ENCODE measurements at places on chromosomes 1 and 21. TPM values are rescaled to one million over a fixed set of nuclear protein-coding genes. Genes with fewer than 3 reads are reported as not detected.
A peak's percentile ranks its signal among the peaks of the same experiment; 100 is the strongest.

Gene CELA2A
- not detected for total RNA-seq

Gene SH2D1B
- not detected for total RNA-seq

Gene WNT2B
- 0.32 TPM for total RNA-seq

GRCh38 chr1:38486085-38486484, 373.5 kb downstream of the RRAGC start:
- ATAC-seq = no peak

- ATAC-seq = no peak
Observed at GRCh38 chr21:46661642-46662366, 26.3 kb downstream of the PRMT2 start.

GRCh38 chr1:109248797-109249629, at the start of gene CELSR2:
CELSR2 (plus strand) TSS chr1:109249539; CDS start chr1:109250080, 541 bp downstream.
- peak; percentile 87 for ATAC-seq

GRCh38 chr1:27026621-27027574, 14.2 kb upstream of the TENT5B start:
- no peak for ATAC-seq

- peak; percentile 91 for ATAC-seq
Observed at GRCh38 chr1:199308349-199308846, 669.6 kb downstream of the PTPRC start.

- ATAC-seq = no peak
Observed at GRCh38 chr21:36608041-36608896, 90.6 kb upstream of the SIM2 start.

GRCh38 chr1:21307663-21308305, 17.5 kb upstream of the ECE1 start:
- no peak for ATAC-seq

- ATAC-seq = peak; percentile 18
Observed at GRCh38 chr1:53738205-53739108, 507 bp downstream of the GLIS1 start.

DNA sequence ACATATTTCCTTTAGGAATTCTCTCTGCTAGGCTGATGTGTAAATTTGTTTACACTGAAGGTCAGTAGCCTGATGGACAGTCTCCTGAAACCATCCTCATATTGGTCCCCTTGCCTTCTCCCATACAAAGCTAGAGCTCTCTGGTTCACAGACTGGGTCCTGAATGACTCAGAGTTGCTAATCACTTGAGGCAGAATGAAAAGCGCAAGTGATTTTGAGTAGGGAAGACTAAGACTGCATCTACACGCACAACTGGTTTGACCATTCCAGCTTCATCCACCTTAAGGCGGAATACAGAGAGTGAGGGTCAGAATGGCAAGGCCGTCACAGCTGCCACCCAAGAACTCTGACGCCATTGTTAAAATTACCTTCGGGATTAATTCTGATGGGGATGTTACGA, 70.2 kb upstream of the KIF26B start:
- ATAC-seq = no peak

GRCh38 chr1:174519844-174520243, 72.1 kb downstream of the GPR52 start:
- ATAC-seq = no peak

DNA sequence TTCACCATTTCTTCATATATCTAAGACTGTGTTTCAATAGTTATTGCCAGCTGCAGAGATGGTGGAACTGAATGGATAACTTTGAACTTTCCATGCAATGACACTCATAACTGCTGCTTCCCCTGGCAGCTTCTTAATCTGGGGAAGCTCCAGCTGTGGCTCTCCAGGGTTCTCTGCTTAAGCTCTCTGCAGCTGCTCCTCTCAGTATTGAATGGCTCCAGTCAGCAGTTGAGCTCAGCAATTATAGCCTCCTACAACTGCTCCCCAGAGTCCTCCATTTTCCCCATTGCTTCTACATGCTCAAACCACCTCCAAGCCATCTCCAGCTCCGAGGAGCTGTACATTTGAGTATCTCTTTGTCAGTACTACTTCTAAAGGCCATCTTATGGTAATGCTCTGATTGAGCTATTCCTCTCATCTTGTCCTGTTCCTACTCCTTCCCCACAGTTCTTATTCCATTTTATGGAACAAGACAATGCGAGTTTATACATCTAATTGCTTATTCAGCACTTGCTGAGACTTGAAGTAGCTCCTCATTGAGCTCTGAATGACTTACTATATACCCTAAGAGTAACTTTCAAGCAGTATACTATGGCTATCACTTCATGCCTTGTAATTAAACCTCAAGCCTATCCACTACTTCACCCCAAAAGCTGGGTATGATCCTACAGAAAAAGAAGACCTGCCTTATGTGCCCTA, 362.4 kb downstream of the NEGR1 start:
- ATAC-seq = no peak

GRCh38 chr1:92306020-92306419, 7.2 kb downstream of the RPAP2 start:
- peak; percentile 44 for ATAC-seq

GRCh38 chr1:230626232-230626631, 16.0 kb upstream of the COG2 start:
- no peak for ATAC-seq

- ATAC-seq = peak; percentile 41
Observed at GRCh38 chr21:34945288-34945687, 103.8 kb downstream of the RUNX1 start.
